ENCODE measurements at places on chromosomes 5 and 9. TPM values are rescaled to one million over a fixed set of nuclear protein-coding genes. Genes with fewer than 3 reads are reported as not detected.

- DNase-seq, result no peak
Measured at GRCh38 chr5:57349214-57349613, 133.4 kb downstream of the ACTBL2 start.

GRCh38 chr9:18338042-18338441 is 135.9 kb upstream of the ADAMTSL1 start:
- no peak for DNase-seq

- no peak for DNase-seq
Measured at GRCh38 chr9:100670719-100671118, 92.8 kb downstream of the CAVIN4 start.

DNA sequence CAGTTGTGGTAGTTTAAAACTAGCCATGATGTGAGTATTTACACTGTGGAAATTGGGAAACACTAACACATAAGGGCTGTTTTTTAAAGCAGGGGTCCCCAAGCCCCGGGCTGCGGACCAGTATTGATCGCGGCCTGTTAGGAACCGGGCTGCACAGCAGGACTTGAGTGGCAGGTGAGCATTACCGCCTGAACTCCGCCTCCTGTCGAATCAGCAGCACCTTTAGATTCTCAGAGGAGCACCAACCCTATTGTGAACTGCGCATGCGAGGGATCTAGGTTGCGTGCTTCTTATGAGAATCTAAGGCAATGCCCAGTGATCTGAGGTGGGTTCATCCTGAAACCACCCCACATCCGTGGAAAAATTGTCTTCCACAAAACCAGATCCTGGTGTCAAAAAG is 127.8 kb downstream of the PCSK5 start:
- no peak for DNase-seq

GRCh38 chr9:13575558-13575957 is 296.1 kb upstream of the MPDZ start:
- DNase-seq, result no peak

- DNase-seq, result no peak
Measured at GRCh38 chr5:135271533-135272310, 127.3 kb downstream of the MACROH2A1 start.

- no peak for DNase-seq
Measured at GRCh38 chr5:139399501-139400121, 4.3 kb downstream of the SPATA24 start.

DNA sequence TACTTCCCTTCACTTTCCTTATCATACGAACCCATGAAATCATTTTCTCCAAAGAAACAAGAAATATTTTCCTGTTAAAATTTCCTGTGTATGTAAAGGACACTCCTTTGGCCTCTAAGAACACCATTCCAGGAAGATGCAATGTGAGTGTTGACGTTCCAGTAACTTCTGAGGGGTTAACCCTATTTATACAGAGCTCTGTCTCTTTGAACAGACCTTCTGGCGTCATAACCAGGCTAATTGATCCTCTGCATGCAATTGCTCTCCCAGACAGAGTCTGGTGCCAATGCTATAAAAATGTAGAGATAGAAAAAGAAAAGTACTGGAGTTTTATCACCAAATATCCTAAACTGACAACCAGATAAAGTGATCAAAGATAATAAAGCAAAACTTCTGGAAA is 218.5 kb downstream of the TLE1 start:
- DNase-seq, result no peak

- no peak for DNase-seq
Measured at GRCh38 chr9:15578714-15579113, 25.9 kb downstream of the CCDC171 start.

DNA sequence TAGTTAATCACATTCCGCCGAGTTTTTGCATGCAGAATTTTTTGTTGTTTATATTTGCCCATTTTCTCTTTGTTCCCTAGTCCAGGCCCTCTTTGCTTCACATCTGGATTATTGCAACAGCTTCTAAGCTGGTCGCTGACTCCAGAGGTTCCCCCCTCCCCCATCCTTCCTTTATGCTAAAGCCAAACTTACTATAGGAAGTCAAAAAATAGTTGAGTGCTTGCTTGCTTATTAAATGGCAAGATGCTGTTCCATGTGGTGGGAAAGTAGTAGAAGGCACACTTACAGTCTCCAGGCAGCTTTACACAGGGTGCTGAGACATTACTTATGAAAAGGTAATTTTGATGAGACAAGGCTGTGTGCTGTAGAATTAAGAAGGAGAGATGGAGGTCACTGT is 1.3 kb downstream of the ZBTB34 start:
- no peak for DNase-seq

GRCh38 chr5:65967288-65968066 is 41.1 kb downstream of the ERBIN start:
- no peak for DNase-seq

DNA sequence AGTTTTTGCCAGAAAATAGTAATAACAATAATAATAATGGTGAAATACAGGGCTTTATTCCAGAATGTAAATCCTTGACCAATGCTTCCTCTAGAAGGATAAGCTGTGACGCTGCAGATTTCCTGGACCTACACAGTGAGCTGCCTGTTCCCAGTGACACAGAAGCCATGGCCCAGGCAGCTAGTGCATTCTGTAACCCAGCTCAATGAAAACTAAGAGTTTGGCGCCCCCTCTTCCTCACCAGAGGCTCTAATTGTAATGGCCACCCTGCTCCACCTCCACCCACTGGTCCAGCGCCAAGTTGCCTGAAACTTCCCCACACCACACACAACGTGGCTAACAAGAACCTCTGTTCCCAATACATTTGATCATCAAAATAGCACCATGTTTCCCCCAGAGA is 248.1 kb downstream of the CETN3 start:
- peak; percentile 44 for DNase-seq

- DNase-seq, result no peak
Measured at GRCh38 chr5:159508344-159508743, 178.1 kb upstream of the IL12B start.

DNA sequence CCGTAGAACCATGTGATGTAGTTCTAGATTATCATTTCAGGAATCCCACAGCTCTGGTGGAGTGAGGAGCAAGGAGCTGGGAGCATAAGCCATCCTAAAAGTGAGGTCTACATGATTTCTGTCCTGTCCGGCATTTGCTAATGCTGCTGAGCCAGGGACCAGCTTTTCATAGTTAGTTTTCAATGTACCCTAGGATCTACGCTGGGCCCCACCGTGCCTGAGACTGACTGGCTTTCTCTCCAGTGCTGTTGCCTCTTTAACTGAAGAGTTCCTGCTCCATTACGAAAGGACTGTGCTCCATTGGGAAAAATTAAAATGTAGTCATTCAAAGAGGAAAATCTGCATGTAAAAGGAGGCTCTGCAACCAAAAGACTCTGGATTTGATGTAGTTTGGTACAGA is 634.8 kb downstream of the DMRTA1 start:
- no peak for DNase-seq

GRCh38 chr9:137156567-137157375 is 13.1 kb downstream of the LRRC26 start:
- DNase-seq, result no peak

GRCh38 chr9:109488791-109489492 is 9.2 kb downstream of the PTPN3 start:
- DNase-seq, result no peak

DNA sequence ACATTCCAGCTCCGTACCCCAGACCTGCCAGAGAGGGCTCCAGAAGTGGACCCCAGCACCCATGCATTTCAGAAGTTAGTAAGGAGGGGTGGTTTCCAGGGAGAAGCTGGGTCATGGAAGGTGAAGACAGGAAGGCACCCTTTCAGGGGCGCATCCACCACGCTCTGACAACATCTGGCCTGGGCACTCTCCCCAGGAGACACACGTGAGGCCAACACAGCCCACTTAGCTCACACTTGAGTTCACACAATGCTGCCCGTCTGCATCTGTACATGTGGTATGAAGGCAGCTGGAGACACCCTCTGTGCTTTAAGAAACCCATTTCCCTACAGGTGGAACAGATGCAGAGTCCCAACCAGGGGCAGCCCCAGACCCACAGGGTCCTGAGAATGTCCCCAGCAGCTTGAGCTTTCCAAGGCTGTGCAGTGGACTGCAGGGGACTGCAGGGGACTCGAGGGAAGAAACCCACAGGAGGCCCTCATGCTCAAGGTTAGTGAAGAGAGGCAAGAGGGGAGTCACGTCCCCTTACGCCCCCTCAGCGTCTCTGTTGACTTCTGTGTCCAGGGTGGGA is 326.8 kb upstream of the IRX1 start:
- no peak for DNase-seq

GRCh38 chr9:16012621-16013020 is 459.8 kb downstream of the CCDC171 start:
- DNase-seq, result no peak

- DNase-seq, result no peak
Measured at GRCh38 chr9:93255494-93255867, 71.5 kb downstream of the WNK2 start.

GRCh38 chr5:15014809-15015208 is 143.2 kb upstream of the ANKH start:
- DNase-seq, result peak; percentile 66

- DNase-seq, result no peak
Measured at GRCh38 chr5:84821924-84822323, 437.2 kb upstream of the EDIL3 start.

The ANP32B gene
- total RNA-seq, result 29.0 TPM

The RLN1 gene
- total RNA-seq, result not detected

The FCN2 gene
- total RNA-seq, result 95.7 TPM

The FBN2 gene
- 0.73 TPM for total RNA-seq

The LHFPL2 gene
- 2.4 TPM for total RNA-seq

The NDST1 gene
- 63.7 TPM for total RNA-seq
